ENCODE measurements at places on chromosomes 13 and 19.
A peak's percentile ranks its signal among the peaks of the same experiment; 100 is the strongest.

DNA sequence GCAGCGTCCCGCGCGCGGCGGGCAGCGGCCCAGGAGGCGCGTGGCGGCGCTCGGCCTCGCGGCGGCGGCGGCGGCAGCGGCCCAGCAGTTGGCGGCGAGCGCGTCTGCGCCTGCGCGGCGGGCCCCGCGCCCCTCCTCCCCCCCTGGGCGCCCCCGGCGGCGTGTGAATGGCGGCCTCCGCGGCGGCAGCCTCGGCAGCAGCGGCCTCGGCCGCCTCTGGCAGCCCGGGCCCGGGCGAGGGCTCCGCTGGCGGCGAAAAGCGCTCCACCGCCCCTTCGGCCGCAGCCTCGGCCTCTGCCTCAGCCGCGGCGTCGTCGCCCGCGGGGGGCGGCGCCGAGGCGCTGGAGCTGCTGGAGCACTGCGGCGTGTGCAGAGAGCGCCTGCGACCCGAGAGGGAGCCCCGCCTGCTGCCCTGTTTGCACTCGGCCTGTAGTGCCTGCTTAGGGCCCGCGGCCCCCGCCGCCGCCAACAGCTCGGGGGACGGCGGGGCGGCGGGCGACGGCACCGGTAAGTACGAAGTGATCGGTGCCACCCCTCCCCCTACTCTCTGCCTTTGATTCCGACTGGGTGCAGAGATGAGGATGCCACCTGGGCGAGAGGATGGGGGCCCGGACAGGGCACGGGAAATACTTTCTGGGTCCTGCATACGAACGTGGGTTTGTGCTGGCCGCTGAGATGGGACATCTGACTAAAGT is 874 bp downstream of the TRIM28 start:
- DNase-seq, result no peak

GRCh38 chr13:22428188-22428828 is 752.5 kb upstream of the SGCG start:
- DNase-seq, result no peak

- DNase-seq, result no peak
Measured at GRCh38 chr13:46170687-46171086, 11.3 kb downstream of the LCP1 start.

DNA sequence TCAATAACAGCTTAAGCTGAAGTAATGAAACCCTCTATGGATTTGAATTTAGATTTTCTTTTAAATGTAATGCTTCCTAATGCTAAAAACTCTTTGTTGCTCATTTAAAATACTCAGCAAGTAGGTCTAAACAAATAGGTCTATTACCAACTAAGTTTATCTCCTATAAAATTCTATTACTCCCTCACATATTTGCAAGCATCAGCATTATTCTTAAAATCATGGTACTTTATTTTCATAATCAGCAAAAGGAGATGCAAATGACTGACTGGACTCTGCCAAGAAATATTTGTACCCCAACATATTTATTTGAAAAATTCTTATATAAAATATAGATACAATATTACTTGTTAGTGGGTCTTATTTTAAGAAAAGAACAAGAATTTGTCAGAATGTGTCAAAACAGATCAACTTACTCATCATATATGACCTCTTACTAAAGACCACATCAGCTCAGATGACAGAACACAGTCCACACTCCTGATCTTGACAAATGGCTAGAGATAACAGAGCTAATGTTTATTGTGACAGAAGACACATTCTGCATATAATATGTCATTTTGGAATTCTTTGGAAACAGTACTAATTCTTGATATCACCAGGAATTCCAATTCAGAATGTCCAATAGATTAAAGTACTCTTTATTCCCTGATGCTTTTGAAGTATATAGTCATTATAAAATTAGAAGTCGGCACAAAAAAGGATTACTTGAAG is 704.6 kb upstream of the PCDH9 start:
- no peak for DNase-seq

GRCh38 chr13:102392481-102393209 is 9.2 kb downstream of the FGF14 start:
- DNase-seq, result no peak

GRCh38 chr13:52348983-52349780 is 56.8 kb downstream of the THSD1 start:
- DNase-seq, result no peak

- no peak for DNase-seq
Measured at GRCh38 chr13:95075506-95075905, 225.7 kb downstream of the ABCC4 start.

DNA sequence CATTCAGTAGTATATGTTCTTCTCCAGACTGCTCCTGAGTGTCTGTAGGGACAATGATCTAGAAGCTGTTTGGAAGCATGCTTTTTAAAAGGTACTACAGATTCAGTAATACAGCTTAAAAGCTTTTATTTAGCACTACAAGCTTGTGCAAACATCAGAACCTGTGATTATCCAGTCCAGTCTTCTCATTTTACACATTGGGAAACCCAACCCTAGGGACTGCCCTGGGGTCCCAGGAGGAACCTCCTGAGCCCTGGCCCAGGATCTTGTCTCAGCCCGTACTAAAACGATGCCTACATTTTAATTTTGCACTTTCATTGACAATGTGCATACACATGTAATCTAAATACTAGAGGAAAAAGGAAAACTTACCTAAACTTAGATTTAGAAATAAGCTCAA is 12.5 kb downstream of the DOCK9 start:
- DNase-seq, result peak; percentile 14

DNA sequence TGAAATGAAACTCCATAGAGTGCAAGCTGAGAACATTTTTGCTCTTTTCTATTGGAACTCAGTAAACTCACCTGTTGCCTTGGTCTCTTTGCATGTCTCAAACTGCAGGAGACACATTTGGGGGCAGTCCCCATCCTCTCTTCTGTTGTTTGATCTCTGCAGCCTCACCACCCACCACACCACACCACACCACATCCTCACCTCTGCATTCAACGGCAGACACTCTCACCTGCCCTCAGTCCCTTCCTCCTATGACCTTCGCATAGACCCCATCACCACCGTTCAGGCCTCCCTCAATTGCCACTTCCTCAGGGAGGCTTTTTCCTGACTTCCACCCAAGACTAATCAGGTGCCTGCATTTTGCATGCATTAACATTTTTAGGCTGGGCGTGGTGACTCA is 14.4 kb upstream of the TPM4 start:
- DNase-seq, result no peak

- no peak for DNase-seq
Measured at GRCh38 chr19:3467437-3468198, 12.7 kb downstream of the SMIM24 start.

DNA sequence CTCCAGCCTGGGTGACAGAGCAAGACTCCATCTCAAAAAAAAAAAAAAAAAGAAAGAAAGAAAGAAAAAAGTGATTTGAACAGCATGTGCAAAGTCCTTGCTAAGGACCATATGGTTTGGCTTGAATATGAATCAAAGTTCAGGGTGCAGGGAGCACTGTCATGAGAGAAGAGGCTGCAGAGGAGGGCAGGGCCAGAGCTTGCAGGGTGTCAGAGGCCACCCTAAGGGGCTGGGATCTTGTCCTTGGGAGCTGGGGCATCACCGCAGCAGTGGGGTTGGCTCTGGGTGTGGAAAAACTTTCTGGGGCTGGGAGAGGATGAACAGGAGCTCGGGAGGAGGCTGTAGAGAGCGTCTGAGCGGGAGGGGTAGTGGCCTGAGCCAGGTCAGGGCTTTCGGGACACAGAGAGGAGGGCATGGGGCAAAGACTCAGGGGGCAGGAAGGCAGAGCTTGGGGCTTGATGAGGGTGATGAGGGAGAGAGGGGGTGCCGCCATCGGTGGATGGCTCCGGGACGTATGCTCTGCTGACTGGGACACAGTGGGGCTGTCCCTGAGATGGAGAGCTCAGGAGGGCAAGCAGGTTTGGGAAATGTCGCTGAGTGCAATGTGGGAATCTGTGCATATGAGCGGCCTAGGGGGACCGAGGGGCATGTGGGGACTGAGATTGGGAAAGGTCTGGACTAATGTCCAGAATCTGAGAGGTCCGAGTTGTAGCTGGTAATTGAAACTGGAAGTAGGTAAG is 3.0 kb downstream of the TRPM4 start:
- DNase-seq, result no peak

GRCh38 chr19:28908941-28909340 is 304.0 kb downstream of the UQCRFS1 start:
- no peak for DNase-seq

GRCh38 chr19:51098365-51099046 is 9.7 kb downstream of the CTU1 start:
- DNase-seq, result no peak

DNA sequence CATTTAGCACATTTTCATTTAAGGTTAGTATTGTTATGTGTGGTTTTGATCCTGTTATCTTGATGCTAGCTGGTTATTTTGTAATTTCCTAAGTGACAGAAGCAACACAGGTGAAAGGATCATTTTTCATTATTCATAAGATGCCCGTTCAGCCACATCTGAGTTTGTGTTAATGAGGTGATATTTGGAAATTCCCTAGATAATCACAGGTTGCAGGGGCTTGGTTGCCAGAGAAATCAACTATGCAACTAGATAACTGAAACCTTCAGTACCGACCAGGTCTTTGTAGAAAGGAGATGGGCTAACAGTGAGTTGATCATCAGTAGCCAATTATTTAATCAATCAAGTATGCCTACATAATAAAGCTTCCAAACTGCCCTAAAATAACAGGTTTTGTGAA is 121.3 kb upstream of the UFM1 start:
- no peak for DNase-seq

- DNase-seq, result no peak
Measured at GRCh38 chr13:101690871-101691270, 238.4 kb downstream of the ITGBL1 start.

GRCh38 chr19:5106971-5107370 is 138.1 kb downstream of the KDM4B start:
- DNase-seq, result no peak

DNA sequence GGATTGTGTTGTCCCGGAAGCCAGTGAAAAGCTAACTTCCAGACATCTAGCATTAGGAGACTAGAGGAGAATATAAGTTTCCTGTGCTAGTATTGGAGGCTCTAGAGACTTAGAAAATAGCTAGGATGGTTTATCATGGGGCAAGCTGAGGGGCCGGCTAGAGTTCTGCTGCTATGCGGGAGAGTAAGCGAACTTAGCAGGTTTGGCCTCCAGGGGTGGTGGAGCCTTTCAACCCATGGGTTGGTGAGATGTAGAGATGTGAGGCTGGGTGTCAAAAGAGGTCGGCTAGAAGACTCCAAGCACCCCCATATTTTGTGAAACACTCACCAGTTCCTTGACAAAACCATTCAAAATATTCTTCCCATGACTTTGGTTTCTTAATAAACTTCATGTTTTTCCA is 4.4 kb downstream of the SULT2A1 start:
- no peak for DNase-seq

- DNase-seq, result no peak
Measured at GRCh38 chr19:6073858-6074708, 36.2 kb downstream of the RFX2 start.

DNA sequence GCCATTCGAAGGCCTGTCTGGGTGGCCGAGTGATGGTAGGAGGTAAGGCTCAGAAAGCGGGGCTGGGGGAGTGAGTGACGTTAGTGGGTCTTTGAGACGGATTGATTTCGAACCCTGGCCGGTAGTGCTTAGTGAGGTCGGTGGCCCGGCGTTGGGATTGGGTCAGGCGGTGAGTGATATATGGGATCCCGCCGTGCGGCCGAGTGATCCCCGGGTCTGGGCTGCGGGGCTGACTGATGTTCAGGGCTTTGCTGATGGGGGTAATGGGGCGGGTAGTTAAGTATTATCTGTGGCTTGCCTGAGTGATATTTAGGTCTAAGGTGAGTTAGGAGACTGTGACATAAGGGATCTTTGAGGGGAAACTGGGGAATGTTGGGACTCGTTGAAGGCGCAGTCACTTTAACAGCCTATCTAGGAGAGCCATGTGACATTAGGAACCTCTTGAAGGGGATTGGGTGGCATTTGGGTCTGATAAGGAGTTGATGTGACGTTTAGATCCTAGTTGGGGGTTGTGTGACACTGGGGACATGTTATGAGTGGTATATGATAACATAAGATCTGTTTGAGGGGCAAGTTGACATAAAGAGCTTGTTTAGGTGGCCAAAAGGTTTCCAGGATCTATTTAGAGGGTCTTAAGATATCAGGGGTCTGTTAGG is 543 bp downstream of the PSMC4 start:
- DNase-seq, result no peak

- no peak for DNase-seq
Measured at GRCh38 chr13:46313432-46314257, 73.4 kb downstream of the RUBCNL start.

GRCh38 chr19:15251749-15252397 is 19.6 kb upstream of the EPHX3 start:
- DNase-seq, result peak; percentile 26

DNA sequence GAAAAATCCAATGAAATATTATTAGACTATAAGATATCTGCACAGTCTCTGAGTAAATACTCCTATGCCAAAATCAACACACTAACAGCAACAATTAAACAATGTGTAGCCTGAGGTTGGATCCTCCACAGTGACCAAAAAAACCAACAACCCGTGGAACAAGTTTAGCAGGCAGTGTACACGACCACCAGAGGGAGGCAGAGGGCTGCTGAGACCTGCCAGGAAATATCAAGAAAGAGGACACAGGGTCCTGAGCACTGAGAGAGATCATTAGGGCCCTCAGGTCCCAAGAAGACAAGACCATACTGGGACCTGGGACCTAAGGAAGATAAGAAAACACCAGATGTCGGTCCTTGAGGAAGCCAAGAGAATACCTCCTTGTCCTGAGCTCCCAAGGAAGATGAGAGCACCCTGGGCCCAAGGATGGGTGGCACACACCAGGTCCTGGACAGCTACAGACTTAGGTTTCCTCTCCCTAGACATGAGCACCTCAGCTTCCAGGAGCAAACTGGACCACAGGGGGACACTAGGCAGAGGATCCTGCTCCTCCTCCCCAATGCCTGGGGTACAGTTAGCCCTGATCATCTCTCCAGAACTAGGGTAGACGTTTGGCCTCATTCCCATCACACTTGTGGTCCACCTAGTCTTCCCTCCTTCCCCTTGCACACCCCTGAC is 822 bp upstream of the ZNF274 start:
- DNase-seq, result no peak

GRCh38 chr13:98110749-98111148 is 32.1 kb upstream of the FARP1 start:
- no peak for DNase-seq

GRCh38 chr13:27927444-27928352 is 7.9 kb downstream of the PDX1 start:
- no peak for DNase-seq

DNA sequence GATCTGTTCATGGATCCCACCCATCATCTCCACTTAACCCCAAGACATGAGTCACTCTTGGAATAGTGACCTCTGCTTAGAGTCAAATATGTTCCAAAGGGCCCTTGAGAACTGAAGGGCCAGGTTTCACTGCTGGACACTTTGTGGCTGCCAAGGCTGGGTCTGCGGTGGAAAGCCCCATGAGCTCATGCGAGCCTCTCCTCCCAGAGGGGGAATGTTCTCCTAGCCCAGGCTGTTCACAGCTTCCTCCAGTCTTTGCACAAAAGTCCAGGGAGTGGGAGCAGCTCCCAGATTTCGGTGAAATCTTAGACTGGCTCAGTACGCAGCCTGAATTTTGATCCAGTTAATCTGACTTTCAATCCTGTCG is 732 bp upstream of the DCLK1 start:
- no peak for DNase-seq

GRCh38 chr19:5857203-5858081 is 6.2 kb upstream of the FUT3 start:
- no peak for DNase-seq

Data from NCI-H2227 treated with DMSO at 0.1 percent for 48 hours (cell line).